ENCODE measurements at places on chromosomes 5 and 9.

DNA sequence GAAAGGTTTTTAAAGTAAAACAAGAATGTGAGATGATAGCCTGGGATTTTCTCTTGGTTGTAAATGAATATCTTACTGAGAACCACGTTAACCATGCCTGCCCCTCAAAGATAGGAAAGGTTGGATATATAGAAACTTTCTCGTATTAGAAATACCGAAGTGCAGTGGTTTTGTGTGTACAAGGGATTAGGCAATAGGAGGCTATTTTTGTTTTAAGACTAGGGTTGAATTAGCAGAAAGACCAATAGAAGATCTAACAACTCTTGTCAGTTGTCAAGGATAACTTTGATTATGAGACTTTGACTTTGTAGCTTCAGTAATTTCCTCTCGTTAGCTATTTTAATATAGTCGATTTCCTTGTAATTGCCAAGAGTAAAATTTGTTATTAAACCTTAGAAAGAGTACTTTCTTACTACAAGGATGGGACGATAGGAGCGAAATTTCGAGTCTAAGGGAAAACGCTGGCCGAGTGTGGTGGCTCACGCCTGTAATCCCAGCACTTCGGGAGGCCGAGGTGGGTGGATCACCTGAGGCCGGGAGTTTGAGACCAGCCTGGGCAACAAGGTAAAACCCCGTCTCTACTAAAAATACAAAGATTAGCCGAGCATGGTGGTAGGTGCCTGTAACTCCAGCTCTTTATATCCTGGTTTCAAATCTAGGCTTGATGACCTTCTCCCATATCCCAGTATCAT, 838 bp downstream of the POLK start:
- DNase-seq = no peak

GRCh38 chr9:104553261-104553660, 15.7 kb upstream of the OR13C8 start:
- DNase-seq = peak; percentile 10

- DNase-seq = peak; percentile 32
These were observed 1467.1 kb downstream of the FOXD4L5 start for GRCh38 chr9:63817622-63818518.

DNA sequence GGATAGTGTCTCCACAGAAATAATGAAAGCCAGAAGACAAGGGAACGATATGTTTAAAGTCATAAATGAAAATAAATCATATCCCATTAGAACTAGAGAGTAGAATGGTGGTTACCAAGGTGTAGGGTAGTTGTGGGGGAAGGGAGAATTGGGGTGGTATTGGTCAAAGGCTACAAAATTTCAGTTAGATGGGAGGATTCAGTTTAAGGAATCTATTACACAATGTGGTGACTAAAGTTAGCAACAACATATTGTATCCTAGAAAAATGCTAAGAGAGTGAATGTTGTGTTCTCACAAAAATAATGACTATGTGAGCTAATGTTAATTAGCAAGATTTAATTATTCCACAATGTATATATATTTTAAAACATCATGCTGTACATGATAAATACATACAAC, 27.8 kb upstream of the LARP1 start:
- peak; percentile 15 for DNase-seq

DNA sequence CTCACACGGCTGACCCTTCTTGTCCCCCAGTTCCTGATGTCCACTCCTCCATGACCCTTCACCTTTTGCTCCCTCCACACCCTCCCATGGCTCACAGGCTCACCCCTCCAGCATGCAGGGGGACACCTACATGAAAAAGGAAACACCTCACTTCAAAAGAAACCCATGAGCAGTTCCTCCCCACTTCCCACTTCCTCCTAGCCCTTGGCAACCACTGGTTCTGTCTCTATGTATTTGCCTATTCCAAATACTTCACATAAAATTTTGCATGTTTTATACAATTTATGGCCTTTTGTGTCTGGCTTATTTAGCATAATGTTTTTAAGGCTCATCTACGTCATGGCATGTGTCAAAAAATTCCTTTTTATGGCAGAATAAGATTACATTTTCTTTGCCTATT, 100.2 kb upstream of the S1PR3 start:
- DNase-seq = no peak

DNA sequence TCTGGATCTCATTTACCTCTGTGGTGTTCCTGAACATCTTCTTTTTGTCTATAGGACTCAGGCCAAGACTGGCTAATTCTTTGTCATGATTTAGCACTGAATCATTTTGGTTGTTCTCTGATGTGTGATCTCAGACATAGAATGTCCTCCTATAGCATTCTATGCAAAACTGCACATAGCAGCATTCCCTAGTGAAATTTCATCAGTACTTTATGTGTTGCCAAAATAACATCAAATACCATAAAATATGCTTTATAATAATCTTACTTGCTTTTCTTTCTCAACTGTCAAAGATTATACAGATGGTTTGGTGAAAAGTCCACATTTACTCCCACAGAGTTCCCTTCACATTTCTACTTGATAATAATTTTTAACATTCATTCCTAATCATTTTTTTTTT, 115.7 kb upstream of the MPDZ start:
- no peak for DNase-seq

DNA sequence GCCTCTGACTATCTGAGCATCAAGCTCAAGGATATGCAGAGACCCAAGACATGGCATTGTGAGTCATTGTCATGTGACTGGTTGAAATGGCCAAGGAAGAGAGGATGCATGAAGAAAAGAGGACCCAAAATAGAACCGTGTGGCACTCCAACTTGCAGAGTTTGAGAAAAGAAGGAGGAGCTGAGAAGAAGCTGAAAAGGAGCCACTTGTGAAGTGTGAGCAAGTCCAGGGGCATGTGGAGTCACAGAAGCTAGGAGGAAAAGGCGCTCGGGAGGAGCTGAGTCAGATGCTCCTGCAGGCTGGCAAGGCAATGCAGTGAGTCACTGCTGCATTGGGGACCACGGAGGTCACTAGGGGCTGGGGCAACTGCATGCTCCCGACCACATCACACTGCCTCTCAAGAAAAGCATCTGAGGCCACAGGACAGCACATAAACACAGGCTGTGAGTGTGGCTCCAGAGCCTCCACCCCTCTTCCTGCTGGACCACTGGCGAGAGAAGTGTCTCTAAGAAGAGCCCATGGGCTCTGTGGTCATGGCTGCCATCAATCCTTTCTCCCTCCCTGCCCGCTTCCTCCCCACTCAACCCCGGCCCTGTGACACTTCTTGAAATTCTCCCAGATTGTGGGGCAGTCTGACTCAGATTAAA, 197.6 kb downstream of the DRD1 start:
- peak; percentile 93 for DNase-seq

- DNase-seq = no peak
These were observed 89.4 kb upstream of the CD180 start for GRCh38 chr5:67286006-67286405.

GRCh38 chr9:125654121-125654520, 52.9 kb downstream of the MAPKAP1 start:
- no peak for DNase-seq
